ENCODE measurements at places on chromosomes 1 and 21.
A peak's percentile ranks its signal among the peaks of the same experiment; 100 is the strongest.

- DNase-seq = no peak
Observed at GRCh38 chr1:109877317-109877771, 33.3 kb upstream of the CSF1 start.

- no peak for DNase-seq
Observed at GRCh38 chr1:246631426-246631825, 65.2 kb downstream of the CNST start.

- DNase-seq = peak; percentile 22
Observed at GRCh38 chr21:36539434-36540150, 59.7 kb upstream of the CLDN14 start.

GRCh38 chr1:54980046-54980527 is 341 bp upstream of the TMEM61 start:
- DNase-seq = no peak

GRCh38 chr21:42784276-42784675 is 95.1 kb downstream of the WDR4 start:
- no peak for DNase-seq

DNA sequence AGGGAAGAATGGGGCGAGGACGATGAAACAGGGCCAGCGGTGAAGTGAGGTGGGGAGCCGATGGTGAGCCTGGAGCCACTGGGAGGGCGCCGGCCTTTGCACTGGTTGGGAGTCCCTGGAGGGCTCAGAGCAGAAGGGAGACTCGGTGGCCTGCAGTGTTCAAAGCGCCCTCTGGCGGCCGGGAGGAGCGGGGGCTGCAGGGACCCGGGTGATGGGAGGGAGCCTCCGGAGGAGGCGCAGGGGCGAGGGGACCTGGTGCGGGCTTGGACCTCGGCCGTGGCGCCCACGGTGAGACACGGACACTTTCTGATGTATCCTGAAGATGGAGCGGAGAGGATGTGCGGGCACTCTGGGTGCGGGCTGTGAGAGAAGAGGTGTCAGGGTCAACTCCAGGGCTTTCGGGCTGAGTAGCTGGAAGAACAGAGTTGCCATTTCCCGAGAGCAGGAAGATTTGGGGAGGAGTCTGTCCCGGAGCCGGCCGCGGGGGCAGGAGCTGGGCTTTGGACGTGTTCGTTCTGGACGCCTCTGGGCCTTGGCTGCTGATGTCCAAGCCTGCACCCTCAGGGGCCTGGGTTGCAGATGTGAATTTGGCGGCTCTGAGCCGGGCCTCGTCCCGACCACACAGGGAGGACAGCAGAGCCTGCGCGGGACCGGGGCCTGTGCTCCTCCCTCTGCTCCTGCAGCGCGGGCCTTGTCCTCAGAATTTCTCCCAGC is 29.7 kb downstream of the HEYL start:
- DNase-seq = peak; percentile 70

DNA sequence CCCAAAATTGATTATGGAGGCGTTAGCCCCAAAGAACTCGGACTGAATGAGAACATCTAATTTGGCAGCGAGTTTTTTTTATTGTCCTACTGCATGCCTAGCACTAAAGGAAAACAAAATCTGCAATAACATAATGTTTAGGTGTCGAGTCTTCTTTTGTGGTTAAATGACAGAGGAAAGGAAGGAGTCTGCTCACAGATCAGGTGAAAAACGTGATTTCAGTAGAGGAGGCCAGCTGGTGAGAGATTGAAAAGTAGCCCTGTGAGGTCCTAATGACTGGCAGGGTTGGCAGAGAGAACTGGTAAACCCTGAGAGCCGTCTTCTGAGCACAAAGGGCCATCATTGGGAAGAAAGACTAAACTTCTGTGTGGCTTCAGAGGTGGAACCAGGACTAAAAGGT is 24.2 kb downstream of the WDTC1 start:
- DNase-seq = no peak

DNA sequence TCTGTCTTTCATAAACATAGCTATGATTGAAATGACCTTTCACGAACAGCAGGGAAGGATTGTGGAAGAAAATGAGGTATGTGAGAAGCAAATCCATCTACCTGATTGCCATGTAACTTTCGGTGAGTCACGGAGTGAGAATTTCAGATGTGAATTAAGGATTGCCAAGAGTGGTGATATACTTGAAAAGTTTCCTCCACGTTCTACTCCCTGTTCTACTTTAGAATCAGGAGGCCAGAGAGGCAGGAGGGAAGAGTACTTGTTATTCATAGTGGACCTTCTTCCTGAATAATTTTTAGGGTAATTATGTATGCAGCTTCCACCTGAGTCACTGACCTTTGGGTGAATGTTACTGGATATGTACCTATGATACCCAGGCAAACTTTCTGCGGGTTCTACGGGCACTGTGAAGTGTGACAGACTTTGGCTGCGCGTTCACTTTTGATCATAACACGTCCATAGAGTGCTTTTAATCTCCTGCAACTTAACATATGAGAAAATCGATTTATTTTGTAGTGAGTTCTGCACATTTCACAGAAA is 2.6 kb upstream of the KCNE1 start:
- DNase-seq = no peak

DNA sequence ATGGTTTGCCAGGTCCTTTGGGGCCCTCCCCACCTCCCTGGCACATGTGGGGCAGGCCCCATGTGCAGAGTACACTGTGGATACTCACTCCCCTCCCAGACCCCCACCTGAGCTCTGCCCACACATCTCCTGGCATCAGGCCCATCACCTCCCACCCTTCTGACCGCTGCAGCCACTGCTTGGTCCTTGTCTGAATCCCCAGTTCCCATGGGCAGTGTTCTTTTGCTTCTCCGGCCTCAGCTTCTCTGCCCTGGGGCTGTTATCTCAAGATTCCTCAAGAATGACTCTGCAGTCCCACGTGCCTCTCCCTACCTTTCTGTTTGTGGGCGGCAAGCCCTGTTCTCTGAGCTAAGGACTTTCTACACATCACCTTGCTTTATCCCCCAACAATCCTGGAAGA is 187.7 kb upstream of the EDN2 start:
- no peak for DNase-seq

DNA sequence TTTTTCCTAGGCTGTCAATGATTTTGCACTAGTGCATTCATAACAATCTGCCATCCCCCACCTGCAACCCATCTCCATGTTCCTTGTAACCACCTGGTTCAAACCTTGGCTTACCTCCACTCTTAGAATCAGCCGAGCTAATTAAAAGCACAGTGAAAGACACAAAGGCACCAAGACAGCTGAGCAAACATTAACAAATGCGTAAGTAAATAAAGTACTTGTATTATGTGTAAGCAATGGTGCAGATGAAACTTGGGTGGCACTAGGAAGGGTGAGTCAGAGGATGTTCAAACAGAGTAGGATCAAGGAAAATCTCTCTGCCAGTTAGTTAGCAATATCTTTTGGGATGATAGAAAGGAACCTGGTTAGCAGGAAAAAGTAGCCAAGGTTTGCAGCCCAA is 5.1 kb upstream of the FOXJ3 start:
- DNase-seq = no peak

All from GM12865 (cell line).